ENCODE measurements at places on chromosomes 7 and 10. TPM values are rescaled to one million over a fixed set of nuclear protein-coding genes. Genes with fewer than 3 reads are reported as not detected.

- no peak for DNase-seq
Observed at GRCh38 chr7:66732439-66732838, 8.1 kb upstream of the RABGEF1 start.

The RBM20 gene
- total RNA-seq = 0.28 TPM

DNA sequence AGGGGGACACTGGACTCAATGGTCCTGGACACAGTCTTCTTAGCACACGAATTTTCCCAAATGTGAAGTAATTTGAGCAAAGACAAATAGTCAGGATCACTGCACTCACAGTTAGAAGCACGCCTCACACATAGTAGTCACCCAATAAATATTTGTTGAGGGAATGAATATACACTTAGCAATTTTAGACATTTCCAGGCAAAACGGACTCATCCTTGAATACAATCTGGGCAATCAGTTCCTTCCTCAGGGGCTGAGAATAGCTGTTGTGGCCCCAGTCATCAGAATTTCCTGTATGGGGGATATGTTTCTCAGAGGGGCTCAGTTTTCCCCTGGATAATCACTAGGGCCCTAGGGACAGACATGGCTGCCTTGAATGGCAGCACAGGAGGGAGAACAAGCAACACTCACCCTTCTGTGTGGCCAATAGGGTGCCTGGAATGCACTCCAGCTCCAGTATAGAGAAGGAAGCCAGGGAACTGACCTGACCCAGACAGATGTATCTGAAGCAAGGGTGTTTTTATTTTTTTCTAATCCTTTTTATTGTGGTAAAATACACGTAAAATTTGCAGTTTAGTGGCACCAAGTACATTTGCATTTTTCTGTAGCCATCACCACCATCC, 282.7 kb upstream of the ZNF32 start:
- DNase-seq = no peak

The RGR gene
- total RNA-seq = 1.9 TPM

The GTF2I gene
- 310 TPM for total RNA-seq

DNA sequence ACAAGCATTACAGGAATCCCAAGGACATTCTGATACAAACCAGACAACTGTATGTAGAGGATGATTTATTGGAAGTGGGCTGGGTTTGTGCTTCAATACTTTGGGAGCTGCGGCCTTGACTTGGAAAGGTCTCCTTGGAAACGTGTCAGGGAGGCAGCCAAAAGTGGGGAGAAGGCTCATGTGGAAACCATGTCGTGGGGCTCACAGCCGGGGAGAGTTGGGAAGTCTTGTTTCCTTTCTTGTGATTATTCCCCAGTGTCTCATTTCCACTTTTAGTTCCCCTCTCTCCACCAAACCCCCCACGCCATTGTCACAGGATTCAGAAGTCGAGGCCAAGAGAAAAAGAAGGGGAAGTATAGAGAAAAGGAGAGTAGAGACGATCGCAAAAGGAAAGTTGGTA, 53.9 kb upstream of the SFMBT2 start:
- no peak for DNase-seq

DNA sequence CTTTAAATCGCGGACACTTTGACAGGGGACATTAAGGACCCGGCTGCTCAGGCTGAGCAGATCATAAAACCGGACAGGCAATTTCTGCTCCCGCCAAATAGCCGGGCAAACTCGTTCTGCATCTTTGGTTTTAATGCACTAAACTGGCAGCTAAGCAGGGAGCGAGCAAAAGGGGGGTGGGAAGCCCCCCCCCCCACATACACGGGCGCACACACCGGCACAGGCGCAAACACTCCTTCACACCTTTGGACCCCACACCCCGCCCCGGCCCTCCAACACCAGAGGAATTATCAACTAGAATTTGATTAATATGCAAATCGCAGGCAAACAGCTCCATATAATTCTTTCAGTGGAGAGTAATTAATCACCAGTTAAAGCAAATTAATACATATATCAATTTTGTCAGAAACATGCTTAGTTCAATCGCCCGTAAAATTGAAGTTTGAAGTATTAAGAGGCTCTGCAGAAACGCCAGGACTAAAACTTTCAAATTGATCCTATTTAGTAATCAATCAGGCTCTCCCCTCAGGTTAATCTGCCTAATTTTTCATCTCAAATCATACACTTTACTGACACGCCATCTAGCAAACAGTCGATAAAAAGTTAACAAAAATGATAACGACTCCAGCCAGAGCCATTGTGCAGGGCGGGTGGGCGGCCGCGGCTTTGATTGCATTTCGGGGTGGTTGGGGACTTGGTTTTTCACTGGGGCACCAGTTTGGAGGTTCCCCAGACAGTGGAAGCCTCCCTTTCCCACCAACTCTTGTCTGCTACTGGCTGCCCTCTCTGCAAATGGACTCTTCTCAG, 9.9 kb downstream of the LBX1 start:
- DNase-seq = no peak

The FRMPD2 gene
- total RNA-seq = not detected

DNA sequence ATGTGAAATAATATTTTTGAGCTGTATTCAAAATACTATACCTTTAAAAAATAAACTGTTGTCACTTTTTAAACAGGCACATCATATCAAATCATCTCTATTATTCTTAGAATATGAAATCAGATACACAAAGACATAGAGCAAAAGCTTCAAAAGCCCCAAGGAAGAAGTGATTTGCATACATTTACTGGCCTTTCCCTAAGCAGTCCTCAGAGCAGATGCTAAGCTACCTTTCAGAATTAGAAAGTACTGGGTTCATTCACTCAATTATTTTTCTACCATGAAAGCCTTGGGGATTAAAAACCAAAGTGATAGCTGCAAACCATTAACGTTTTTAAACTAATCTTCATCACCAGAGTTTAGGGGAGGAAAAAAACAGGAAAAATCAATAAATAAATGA, 55.8 kb upstream of the RNF148 start:
- peak; percentile 22 for DNase-seq

The PIP gene
- total RNA-seq = not detected

- DNase-seq = no peak
Observed at GRCh38 chr10:129033340-129033739, 433.7 kb upstream of the MGMT start.

DNA sequence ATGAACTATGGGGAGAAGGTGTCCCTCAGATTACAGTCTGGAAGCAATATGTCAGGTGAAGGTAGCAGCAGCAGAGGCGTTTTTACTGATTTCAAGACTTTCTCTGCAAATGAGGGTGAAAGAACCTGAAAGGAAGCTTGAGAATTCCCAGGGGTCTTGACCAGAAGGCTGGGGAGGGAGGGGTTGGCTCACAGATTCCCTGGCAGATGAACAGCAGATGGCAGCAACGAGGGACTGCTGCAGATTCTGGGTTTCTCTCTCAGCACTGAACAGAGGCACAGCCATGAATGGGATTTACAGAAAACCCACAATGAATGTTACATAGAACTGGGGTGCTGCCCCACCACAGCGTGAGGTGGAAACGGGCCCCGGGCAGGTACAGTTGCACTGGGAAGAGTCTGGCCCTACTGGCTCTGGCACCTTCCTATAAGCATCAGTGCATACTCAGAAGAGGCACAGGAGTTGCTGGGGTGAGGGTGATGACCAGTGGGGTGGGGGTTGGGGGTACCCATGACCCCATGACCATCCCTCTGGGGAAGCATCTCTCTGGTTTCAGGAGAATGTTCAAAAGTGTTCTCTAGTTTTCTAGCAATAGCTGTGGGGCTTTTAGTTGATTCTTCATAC, 317.8 kb downstream of the SH2D4B start:
- DNase-seq = peak; percentile 70

The RSBN1L gene
- 18.4 TPM for total RNA-seq

- no peak for DNase-seq
Observed at GRCh38 chr10:45581216-45581549, 91.4 kb downstream of the ZFAND4 start.

The AKR1E2 gene
- 3.4 TPM for total RNA-seq
